ENCODE measurements at places on chromosomes 7 and 10.

DNA sequence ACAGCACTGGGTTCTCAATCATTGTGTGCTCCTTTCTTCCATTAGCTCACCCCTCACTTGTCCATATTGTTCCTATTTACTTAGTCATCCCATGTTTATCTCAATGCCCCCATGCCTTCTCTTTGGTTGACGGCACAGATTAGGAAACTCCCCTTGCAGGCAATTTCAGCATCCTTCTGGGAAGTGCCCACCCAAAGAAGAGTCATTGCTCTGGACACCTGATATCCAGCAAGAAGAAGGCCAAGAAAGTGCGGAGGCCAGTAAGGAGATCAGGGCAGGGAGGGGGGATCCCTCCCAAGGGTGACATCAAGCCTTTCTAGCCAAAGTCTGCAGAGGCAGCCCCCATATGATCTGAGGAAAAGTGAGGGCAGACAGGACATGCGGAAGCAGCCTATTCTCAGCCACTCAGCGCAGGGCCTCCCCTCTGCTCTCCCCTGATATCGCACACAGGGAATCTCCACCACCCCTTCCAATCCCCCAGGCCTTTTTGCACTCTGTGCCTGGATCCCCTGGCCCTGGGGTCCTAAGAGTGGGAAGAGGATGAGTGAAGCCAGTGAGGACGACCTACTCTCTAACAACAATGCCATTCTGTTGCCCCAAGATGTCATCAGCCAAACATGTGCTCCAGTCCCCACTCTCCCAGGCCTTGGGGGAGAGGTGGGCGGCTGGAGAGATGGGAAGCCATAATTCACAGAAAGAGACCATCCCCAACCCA lies 1.8 kb downstream of the TRPV6 start:
- no peak for DNase-seq

DNA sequence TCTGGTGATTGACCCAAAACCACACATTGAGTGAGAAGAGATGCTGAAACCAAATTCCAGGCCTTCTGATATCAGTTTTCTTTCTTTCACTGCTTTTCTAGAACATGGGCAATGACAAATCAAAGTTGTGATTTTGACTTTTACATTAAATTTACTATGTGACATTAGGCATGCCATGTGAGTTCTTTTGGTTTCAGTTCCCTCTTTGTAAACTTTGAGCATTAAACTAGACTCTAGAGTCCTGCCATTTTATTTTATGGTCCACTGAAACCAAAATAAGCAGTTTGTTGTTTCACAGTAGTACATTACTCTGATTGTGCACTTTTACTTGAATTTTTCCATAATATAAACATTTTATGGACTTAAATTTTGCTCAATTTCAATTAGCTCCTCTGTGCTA lies 381.1 kb upstream of the SEMA3D start:
- no peak for DNase-seq

DNA sequence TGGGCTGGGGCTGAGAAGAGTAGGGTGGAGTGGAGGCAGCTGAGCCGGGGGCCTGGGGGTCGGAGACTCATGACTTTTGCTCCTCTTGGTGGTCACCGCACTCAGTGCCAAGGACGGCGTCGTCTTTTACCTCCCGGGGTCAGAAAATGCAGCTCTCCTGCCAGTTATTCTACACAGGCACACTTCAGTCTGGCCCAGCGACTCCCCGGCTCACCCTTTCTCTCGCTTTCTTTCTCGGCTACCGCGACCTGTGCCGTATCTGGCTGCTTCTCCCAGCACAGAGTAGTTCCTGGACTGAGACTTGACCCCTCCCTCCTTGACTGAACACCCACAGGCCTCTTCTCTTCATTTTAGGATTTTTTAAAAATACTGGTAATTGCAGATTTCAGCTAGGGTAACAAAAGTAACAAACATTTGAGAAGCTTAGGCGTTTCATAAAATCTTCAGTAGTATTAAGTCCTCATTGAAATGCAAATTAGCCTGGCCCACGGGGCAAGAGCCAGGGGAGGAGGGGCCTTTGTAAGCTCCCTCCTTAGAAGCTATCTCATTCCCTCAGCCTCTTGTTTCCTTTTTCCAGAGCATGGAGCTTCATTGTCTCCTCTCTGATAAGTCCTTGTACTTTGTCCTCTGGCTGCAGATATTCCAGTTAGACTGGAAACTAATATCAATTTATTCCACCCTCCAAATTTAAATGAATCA lies 1.1 kb upstream of the PRLHR start:
- no peak for DNase-seq

- DNase-seq: no peak
Observed at GRCh38 chr7:142646386-142647140, 102.7 kb upstream of the PRSS1 start.

DNA sequence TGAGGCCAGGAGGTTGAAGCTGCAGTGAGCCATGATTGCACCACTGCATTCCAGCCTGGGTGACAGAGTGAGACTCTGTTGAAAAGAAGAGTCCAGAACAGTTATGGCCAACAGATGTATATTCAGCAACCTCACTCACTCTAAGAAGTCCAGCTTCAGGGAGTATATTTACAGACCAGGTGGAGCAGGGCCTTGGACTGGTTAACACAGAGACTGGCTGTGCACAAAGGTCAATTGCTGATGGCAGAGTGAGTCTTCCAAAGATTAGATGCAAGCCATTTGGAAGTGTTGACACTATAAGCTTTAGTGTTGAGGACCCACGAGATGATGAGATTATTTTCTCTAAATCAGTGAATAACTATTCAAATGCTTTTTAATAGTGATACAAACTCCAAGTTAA lies 24.9 kb downstream of the CLRN3 start:
- DNase-seq: no peak

- no peak for DNase-seq
Observed at GRCh38 chr10:955820-956217, 24.3 kb upstream of the LARP4B start.

All from kidney capillary endothelial cell (primary cell).